Left forelimb (tissue), 1 donor: ENCODE measurements at places on chromosomes 3 and 15.

DNA sequence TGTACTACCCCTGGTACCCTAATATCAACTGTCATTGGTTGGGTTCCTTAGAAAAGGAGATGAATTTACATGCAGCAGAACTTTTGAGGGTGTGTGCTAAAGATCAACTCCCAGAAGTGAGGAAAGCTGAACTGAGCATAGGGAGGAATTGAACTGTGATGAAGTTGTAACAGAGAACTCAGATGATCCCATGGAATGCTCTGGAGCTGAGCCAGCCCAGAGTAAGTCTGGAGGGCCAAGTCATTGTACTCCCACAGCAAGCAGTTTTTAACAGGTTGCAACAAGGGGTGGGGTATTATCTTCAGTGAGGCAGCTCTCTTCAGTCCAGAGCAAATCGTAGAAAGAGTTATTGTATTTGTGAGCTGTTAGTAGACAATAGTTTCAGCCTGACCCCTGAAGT is 572.3 kb downstream of the PYDC2 start:
- no peak for DNase-seq

GRCh38 chr3:3627114-3627513 is 172.1 kb upstream of the LRRN1 start:
- no peak for DNase-seq

- no peak for DNase-seq
These were observed 509.9 kb downstream of the SHQ1 start for GRCh38 chr3:72338082-72338941.

GRCh38 chr3:99167071-99167470 is 265.6 kb upstream of the DCBLD2 start:
- DNase-seq = no peak

GRCh38 chr3:59446775-59447465 is 397.1 kb upstream of the CFAP20DC start:
- DNase-seq = no peak

GRCh38 chr15:90873998-90874605 is 5.7 kb downstream of the FURIN start:
- DNase-seq = no peak
